ENCODE measurements at places on chromosomes 1 and 21.

DNA sequence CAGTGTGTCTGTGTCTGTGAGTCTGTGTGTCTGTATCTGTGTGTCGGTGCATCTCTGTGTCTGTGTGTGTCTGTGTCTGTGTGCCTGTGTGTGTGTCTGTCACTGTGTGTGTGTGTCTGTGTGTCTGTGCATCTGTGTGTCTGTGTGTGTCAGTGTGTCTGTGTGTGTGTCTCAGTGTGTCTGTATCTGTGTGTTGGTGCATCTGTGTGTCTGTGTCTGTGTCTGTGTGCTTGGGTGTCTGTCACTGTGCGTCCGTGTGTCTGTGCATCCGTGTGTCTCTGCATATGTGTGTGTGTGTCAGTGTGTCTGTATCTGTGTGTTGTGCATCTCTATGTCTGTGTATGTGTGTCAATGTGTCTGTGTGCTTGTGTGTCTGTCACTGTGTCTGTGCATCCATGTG lies 44.7 kb upstream of the POFUT2 start:
- DNase-seq: no peak

DNA sequence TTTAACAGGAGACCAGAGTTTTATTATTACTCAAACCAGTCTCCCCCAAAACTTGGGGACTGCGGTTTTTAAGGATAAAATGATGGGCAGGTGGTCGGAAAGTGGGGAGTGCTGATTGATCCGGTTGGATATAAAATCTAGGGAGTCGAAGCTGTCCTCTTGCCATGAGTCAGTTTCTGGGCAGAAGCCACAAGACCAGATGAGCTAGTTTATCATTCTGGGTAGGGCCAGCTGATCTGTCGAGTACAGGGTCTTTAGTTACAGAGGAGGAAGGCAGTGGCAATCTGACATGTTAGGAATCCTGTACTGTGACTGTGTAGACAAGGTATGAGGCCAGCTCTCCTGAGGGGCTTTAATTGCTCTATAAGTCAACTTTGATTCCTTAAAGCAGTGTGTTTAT lies 22.9 kb upstream of the FOXE3 start:
- peak; percentile 12 for DNase-seq

- peak; percentile 33 for DNase-seq
Measured at GRCh38 chr1:155062702-155063411, 683 bp upstream of the EFNA4 start.

GRCh38 chr1:23356471-23357137 lies 12.5 kb upstream of the HNRNPR start:
- DNase-seq: no peak

- no peak for DNase-seq
Measured at GRCh38 chr1:33074193-33074945, 6.6 kb upstream of the AZIN2 start.

- no peak for DNase-seq
Measured at GRCh38 chr1:87524021-87524754, 195.5 kb downstream of the LMO4 start.

DNA sequence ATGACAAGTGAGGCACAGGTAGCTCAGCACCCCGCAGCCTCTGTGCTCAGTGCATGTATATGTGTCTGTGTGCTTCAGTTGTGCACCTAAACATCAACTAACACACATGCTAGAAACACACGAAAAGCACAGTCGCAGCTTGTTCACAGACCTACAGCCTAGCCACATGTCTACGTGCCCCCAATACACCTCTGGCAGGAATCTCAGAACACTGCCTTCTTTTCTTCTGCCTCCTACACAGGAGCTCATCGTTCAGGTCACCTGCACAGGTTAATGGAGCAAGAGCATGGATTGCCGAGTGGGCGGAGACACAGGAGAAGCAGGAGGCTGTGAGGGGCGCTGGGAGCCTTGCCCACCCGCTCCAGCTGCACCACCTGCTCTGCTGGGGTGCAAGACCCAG lies 31.7 kb downstream of the CTNNBIP1 start:
- DNase-seq: no peak

- no peak for DNase-seq
Measured at GRCh38 chr1:115063228-115063901, 25.9 kb downstream of the TSPAN2 start.

DNA sequence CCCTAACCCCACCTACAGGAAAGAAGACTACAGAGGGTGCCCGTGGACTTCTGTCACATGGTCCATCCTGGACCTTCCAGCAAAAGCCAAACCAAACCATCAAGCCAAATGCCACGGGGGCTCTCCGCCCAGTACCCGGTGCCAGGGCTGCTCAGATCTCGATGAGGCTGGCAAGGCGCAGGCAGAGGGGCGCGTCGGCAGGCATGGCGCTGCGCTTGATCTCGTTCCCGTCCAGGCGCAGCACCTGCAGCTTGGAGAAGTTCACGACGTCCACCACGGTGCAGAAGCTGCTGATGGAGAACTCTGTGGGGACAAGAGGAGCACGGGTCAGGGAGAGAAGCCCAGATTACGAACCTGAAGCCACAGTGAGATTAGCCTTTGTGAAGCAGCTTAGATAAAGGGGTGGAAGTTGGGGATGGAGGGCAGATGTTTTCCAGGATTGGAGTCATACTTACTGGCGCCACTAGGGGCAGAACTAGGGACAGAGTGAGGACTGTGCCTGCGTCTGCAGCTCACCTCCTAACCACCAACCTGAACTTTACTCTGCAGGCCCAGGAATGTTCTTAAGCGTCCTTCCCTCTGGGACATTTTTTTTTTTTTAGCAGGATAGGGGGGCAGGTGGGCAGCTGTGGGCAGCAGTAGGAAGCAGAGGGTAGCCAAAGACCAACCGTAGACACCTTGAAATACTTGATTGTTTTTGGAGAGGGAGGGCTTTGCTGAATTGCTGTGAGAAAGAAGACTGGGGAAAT lies 8.6 kb downstream of the FMOD start:
- peak; percentile 30 for DNase-seq

GRCh38 chr1:203026666-203027663 lies 674 bp downstream of the PPFIA4 start:
- no peak for DNase-seq

- no peak for DNase-seq
Measured at GRCh38 chr1:109501644-109502363, 7.7 kb downstream of the AMIGO1 start.

DNA sequence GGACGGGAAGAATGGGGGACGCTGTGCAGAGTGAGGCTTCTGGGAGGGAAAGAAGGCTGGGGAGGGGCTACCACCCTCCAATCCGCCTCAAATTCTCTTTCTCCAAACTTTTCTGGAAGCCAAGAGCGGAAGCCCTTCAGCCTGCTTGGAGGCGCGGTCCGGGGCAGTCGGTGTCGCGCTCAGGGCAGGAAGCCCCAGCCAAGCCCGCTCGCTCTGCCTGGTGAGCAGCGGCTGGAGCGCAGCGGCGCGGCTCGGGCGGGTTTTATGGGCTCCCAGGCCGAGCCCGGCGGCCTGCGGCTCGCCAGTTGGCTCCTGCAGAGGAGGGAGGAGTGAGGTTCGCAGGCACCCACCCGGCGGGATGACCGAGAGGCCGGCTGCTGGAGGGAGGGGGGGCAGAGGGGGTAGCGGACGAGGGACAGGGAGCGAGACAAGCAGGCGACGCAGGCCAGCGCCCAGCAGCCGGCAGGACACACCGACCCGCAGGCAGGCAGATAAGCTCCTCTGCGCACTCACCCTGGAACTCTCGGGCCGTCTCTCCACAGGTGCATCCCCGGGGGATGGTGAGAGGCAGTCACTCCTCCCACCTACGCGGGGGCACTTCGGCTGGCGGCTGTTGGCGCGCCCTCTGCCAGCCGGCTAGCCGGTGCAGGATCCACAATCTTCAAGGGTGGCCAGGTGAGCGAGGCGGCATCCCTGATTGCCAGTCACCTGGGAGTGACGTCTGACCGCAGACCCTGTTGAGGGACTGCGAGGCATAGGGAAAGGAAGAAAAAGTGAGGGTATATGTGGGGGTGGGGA lies at the start of gene AVPR1B:
Gene AVPR1B (minus strand): TSS at position 238 of the 798 bp plus-strand sequence. CDS start 498 bp downstream, outside the sequence.
- DNase-seq: no peak

- no peak for DNase-seq
Measured at GRCh38 chr1:39485046-39485803, 6.2 kb upstream of the BMP8A start.

GRCh38 chr1:75438355-75438754 lies 172.6 kb downstream of the SLC44A5 start:
- DNase-seq: no peak

GRCh38 chr1:159993911-159994310 lies 37.9 kb downstream of the PIGM start:
- DNase-seq: no peak

DNA sequence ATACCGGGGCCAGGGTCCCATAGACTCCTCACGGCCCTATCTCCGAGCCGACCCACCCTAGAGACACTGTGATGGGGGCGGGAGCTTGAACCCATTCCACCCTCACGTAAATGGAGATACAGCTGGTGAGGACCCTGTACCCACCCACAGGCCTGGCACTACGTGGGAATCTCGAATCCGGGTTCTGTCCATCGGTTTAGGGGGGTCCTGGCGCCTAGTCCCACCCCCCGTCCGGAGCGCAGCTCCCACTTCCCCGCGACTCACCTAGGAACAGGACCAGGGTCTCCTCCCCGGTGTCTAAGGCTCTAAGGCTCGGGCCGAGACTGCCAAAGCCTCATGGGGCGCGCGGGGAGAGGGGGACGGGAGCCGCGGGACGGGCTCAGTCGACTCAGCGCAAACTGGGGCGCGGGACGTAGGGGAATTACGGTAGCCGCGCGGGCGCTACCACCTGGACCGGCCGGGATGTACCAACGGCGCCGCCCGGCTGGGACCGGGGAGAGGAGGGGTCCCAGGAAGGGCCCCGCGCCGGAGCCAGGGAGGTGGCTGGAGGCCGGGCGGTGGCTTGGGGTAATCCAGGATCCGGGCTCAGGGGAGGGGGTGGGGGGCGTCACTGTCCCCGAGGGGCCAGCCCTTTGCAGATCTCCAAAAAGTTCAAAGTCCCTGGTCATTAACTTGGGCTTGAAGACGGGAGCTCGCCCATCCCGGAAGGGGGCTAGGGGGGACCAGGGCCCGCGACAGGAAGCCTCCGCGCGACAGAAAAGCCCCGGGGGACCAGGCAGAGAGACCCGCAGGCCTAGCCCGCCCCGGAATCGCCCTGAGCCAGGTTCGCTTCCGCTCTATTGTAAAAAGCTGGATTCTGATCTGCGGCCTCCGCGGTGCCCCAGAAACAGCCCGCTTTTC lies 1.0 kb downstream of the PLEKHG5 start:
- peak; percentile 70 for DNase-seq

- DNase-seq: peak; percentile 40
Measured at GRCh38 chr21:34367320-34367935, 3.6 kb downstream of the KCNE2 start.

GRCh38 chr1:17662786-17663185 lies 92.3 kb upstream of the ACTL8 start:
- no peak for DNase-seq

DNA sequence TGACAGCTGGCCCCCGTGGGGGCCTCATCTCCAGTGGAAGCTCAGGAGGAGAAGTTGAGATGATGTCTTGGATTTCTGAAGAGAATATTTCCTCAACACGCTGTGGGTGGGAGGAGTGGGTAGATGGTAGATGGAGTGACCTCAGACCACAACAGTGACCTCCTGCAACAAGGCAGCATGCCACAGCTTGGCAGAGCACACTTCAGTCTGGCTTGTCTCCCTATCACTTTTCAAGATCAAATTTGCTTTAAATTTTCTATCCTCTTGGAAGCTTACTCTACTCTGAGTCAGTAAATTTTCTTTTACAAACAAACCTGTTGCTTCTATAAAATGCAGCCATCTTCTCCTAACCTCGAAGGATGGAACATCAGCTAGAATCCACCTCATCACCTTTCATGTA lies 59.7 kb downstream of the NTPCR start:
- no peak for DNase-seq

DNA sequence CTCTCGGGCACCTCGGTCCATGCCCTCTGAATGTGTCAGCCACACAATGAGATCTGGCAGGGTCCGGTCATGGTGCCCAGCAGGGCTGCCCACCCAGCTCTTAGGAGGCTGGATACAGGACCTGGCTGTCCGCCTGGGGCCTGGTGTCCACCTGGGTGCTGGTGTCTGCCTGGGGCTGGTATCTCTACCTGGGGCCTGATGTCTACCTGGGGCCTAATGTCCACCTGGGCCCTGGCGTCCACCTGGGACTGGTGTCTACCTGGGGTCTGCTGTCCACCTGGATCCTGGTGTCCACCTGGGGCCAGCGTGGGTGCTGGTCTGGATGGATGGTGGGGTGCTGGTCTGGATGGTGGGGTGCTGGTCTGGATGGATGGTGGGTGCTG lies 45.1 kb upstream of the ACTRT2 start:
- no peak for DNase-seq

DNA sequence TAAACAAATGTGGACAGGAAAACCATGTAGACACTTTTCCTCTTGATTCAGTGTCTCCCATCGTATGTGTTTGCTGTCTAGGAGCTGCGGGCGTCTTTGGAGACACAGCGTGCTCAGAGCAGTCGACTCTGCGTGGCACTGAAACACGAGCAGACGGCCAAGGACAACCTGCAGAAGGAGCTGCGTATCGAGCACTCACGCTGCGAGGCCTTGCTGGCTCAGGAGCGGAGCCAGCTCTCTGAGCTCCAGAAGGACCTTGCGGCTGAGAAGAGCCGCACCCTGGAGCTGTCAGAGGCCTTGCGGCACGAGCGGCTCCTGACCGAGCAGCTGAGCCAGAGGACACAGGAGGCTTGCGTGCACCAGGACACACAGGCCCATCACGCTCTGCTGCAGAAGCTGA lies 27.2 kb upstream of the DIP2A start:
- DNase-seq: no peak

DNA sequence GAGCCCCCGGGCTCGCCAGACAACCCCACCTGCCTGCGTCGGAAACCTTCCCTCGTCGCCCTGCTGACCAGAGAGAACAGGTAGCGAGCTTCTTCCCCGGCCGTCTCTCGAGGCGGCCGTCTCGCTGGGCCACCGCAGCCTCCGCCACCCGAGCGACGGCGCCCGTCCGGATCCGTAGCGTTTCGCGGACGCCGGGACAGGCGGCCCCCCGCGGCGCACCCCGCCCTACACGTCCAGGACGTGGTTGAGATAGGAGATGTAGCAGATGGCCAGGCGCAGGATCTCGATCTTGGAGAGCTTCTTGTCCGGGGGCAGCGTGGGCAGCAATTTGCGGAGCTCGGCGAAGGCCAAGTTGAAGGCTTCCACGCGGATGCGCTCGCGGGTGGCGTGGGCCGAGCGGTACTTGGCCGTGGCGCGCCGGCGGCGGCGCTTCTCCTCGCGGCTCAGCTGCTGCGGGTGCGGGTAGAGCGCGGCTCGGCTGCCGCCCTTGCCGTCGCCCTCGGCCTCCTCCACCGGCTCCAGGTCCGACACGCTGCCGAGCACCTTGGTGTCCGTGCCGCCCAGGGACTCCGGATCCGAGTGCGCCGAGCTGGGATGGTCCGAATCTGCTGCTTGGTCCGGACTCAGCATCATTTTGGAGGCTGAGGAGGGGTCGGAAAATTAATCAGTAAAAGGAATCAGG lies 3.0 kb downstream of the NHLH2 start:
- no peak for DNase-seq

- no peak for DNase-seq
Measured at GRCh38 chr21:31552826-31553225, 106.7 kb upstream of the SOD1 start.

DNA sequence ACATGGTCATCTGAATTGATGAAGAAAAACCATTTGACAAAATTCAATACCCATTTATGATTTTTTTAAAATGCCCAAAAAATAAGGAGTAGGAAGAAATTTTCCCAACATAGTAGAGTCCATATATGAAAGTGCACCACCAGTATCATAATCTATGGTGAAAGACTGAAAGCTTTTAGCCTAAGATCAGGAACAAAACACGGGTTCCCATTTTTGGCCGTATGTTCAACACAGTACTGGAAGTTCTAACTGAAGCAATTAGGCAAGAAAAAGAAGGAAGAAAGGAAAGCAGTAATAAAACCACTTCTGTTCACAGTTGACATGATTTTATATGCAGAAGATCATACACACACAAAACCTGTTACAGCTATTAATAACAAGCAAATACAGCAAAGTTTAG lies 227.8 kb upstream of the RAB4A start:
- no peak for DNase-seq

GRCh38 chr1:96508233-96508632 lies 213.4 kb upstream of the PTBP2 start:
- no peak for DNase-seq
